AG04450 (cell line): ENCODE measurements at places on chromosomes 6 and 20. TPM values are rescaled to one million over a fixed set of nuclear protein-coding genes. Genes with fewer than 3 reads are reported as not detected.

DNA sequence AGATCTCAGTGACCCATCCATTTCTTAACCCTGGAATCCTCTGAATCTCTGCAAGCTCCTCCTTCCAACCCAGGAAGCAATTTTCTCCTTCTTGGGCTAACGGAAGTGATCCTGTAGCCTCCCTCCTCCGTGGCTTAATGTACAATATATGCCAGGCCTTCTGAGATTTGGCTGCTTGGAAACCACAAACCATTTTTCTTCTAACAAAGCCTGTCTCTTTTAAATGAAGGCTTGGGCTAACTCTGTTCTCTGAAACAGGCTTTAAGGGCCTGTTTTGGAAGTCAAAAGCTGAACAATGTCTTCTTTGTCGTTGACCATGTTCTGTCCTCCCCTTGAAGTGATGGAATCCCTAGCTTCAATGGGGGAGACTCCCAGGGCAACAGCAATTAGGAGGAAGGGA lies 14.9 kb downstream of the FYN start:
- no peak for DNase-seq

DNA sequence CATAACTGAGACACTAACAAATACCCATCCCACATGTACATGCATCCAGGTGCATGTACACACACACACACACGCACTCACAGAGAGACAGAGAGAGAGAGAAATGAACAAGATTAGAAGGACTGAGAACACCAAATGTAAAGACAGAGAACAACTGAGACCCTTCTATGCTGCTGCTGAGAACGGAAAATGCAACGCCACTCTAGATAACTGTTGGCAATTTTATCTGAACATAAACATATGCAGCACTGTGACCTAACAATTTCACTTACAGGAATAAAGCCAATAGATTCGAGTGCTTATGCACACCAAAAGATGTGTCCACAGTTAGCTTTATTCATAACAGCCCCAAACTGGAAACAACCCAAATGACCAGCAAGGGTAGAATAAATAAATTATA lies 103.8 kb upstream of the LY86 start:
- no peak for DNase-seq

DNA sequence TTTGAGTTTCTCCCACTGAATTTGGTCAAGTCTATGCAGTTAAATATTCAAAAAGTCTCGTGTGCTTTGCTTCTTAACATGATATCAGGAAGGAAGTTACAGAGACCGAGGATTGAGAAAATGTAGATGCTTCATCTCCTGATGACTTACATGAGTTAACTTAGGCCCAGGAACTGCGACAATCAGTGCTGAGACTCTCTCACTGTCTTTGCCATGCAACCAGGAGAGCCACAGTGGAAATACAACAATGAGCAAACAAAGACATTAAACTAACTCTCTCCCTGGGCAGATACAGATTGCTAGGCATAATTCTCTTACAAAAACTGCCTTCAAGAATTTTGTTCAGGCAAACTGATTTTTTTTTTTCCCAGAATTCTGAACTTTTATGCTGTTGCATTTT lies 440.6 kb upstream of the EPHA7 start:
- no peak for DNase-seq

- no peak for DNase-seq
Observed at GRCh38 chr20:16475225-16475624, 98.0 kb downstream of the KIF16B start.

ZNF335 gene
- 5.5 and 7.6 TPM in 2 replicates for polyA plus RNA-seq

ABCC10 gene
- polyA plus RNA-seq = 10.6 and 12.0 TPM in 2 replicates

HFE gene
- polyA plus RNA-seq = 19.5 and 21.4 TPM in 2 replicates

GRCh38 chr6:87645080-87645479 lies 55.1 kb downstream of the ORC3 start:
- DNase-seq = no peak

DNA sequence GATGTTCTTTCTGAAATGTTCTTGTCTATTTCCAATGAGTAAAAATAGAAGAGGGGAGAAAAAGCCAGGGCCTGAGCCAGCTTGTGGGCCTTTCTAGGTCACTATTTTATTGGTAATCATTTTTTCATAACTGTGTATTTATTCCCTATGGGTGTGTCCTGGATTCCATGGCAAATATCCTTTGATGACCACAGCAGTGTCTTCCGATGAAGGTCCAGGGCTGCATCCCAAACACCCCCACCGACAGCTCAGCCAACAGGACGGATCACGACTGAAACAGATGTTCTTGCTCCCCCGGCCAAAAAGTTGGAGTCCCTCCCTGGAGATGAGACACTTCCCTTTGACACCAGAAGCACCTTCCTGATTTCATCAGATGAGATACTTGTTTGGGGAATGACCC lies 105.4 kb upstream of the PLEKHG1 start:
- DNase-seq = no peak

DNA sequence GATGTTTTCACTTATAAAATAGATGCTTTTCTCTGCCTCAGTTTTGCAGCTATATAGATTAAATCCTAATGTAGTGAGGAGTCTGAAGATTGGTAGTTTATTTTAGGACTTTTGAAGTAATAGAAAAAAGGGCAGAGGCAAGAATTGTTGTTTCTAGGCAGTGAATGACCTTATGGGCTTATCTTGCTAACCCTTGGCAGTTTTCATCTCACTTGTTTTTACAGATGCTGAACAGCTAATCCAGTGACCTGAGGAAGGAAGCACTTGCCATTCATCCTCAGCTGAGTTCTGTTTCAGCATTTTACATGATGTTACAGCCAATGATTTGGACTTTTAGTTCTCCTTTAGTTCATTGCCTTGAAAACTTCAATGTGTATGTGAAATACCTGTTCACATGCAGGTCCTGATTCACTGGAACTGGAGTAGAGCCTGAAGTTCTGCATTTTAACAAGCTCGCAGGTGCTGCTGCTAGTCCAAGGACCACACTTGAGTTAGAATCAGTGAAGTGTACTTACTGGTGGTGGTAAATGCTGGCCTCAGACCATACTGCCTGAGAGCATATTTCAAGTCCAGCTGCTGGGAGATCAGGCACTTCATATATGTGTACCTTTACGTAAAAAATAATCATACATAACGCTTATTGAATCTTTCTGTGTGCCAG lies 86.9 kb downstream of the TULP4 start:
- DNase-seq = no peak

ESR1 gene
- polyA plus RNA-seq = 0.02 TPM in 1 of 2 replicates, not detected in the other

- DNase-seq = no peak
Observed at GRCh38 chr6:6795393-6795792, 206.9 kb downstream of the LY86 start.

DNA sequence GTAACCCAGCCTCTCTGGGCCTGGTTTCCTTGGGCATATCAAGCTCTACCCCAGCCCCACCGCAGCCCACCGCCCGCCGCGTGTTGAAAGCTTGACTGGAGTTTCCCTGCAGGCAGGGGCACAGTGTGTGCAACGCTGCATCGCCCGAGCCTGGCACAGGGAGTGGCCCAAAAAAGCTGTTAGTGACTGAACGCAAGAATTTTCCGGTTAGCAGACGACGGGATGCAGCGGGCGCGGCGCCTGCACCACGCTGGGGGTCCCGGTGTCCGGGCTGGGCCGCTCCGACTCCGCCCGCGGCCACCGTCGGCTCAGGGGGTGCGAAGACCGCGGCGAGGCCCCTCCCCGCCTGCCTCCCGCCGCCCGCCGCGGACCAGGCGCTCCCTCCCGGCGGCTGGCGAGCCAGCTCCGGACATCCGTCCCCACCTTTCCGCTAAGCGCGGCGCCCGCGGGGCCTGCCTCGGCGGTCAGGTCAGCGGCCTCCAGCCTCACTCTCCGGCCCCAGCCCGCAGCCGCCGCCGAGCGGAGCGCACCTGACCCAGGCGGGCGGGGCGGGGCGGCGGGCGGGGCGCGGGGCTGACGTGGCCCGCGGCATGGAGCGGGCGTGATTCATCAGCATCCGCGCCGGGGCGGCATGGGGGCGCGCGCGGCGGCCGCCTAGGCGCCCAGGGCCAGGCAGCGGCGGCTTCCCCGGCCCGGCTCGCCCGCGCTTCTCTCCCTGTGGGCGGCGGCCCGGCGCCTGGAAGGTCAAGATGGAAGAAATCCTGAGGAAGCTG lies at the start of gene ARFGEF3:
Gene ARFGEF3, plus strand, starts transcription at position 602 of the 773 bp plus-strand sequence. Its CDS starts 148 bp downstream, at position 750.
- DNase-seq = no peak

- no peak for DNase-seq
Observed at GRCh38 chr6:125957845-125958244, 1.3 kb downstream of the HINT3 start.

DNA sequence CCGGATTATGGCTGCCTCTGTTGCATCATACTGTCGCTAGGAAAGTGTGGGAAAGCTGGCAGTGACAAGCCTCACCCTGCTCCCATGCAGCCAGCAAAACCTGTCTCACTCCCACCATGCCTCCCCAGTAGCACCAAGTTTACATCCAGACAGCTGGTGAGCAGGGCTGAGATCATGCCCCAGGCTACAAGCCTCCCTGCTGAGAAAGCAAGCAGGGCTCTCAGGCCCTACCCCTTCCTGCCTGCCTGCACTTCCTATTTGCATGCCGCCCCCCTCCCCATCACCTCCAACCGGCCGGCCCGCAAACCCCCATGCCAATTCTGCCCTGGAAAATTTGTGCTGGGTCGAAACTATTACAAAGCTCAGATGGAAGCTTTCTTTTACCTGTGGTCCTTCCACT lies 408.2 kb upstream of the FKBP1C start:
- DNase-seq = no peak

BEND6 gene
- polyA plus RNA-seq = 9.2 and 15.4 TPM in 2 replicates

DNA sequence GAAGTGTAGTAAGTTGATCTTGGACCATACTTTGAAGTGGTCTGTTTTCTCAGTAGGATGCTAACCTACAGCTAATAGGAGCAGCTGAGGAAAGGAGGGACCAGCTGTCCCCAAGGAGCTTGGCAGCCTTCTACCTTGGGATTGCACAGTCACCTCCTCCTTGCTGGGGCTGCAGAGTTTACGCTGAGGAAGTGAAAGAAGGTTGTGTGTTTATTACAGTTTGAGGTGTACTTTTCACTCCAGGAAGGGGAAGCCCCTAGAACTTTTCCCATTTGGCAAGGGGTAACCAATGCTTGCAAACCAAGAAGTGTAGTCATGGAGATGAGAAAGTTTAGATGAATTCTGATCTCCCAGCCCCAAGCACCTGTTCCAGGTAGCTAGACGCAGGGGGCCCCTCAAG lies 58.8 kb downstream of the BMP6 start:
- no peak for DNase-seq

DNA sequence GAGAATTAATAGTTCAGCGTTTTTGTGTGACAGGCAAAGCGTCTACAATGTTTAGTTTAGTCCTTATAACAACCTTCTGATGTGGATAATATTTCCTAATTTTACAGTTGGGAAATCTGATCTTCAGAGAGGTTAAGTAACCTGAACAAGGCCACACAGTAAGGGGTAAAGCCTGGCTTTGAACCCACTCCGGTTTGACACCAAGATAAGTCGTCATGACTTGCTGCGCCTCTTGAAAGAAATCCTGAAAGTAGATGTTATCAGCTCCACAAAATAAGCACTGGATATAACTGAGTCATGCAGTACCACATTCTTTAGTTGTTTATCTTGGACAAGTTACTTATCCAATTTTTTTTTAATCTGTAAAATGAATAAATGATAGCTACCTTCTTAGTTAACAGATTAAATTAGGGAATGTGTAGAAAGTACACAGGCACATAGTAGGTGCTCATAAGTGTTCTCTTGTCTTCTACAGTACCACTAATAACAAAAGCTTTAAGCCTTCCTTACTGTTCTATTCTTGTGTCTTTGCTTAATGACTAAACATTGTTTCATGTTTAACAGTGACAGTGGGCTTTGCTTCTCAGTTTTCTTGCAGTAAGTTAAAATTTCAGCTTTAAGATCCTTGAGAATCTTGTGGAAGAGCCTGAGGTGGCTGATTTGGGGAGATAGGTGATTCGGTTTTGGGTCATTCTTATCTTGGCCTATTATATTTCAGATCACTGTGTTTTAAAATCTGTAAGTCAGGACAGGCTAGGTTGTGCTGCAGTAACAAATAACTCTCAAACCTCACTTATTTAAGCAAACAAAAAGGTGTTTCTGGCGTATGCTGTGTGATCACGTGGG lies 2.1 kb downstream of the HIVEP1 start:
- DNase-seq = no peak

BPIFB2 gene
- polyA plus RNA-seq = not detected in 2 replicates

DNA sequence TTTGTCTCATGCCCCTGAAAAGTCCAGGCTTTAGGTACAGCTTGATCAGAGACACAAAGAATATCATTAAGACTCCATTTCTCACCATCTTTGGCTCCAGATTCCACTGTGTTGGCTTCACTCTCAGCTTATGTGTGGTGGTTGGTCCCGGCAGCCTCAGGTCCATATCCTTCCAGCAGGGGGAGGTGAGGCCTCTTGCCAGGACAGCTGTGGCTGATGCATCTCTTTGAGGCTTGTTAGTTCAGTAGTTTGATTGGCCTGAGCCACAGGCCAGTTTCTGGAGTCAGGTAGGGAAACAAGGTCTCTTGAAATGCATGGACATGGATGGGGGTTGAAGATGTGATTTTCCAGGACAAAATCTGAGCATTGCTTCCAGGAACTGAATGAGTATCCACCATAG lies 62.4 kb downstream of the JAG1 start:
- no peak for DNase-seq

DNA sequence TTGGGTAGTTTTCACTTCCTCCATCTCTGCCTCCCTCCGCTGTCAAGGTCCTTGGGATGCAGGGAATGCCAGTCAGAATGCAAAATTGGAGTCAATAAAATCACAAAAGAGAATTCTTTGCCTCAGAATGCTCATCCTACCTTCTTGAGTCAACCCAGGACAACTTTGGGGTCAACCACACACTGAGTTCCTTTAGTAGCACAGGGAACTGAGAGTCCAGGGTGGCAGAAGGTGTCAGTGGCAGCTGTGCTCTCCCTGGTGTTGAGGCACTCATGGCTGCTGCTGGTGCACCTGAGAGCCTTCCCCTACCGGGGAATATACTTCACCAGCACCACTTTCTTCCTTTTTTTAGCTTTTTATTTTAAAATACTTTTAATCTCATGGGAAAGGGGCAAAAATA lies 829 bp upstream of the NOTCH4 start:
- DNase-seq = no peak

ATP9A gene
- 35.3 and 37.1 TPM in 2 replicates for polyA plus RNA-seq

DNA sequence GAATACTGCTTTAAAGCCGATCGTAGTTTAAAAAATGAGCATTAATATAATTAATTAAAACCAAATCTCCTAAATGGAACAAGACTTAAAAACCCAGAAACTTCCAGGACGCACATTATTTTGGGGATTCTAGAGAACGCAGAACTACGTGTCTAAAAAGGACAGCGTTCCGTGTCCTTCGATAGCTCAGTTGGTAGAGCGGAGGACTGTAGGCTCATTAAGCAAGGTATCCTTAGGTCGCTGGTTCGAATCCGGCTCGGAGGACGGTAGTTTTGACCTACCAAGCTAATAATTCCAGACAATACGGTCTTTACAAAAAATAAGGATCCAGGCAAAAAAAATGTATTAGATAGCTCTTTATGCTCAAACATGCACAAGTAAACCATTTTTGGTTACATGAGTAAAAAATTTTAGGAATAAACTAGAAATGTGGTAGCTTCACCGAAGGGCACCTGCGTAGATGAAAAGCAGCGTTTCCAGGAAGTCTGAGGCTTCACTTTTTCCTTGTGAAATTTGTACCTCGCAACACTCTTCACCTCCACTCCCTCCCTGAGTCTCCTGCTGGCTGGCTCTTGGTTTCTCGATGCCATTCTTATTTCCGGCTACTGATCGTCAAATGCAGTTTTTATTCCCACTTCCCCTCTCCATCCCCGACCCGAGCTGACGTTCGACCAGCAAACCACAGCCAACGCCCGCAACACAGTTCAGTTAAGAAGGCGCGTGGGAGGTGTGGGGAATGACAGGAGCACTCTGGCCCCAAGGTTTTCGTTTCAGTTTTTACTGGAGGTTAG lies 19.6 kb upstream of the ABT1 start:
- no peak for DNase-seq

- DNase-seq = no peak
Observed at GRCh38 chr6:131281471-131282270, 146.4 kb downstream of the AKAP7 start.
